Daoy (cell line): ENCODE measurements at places on chromosomes 6 and 20.

DNA sequence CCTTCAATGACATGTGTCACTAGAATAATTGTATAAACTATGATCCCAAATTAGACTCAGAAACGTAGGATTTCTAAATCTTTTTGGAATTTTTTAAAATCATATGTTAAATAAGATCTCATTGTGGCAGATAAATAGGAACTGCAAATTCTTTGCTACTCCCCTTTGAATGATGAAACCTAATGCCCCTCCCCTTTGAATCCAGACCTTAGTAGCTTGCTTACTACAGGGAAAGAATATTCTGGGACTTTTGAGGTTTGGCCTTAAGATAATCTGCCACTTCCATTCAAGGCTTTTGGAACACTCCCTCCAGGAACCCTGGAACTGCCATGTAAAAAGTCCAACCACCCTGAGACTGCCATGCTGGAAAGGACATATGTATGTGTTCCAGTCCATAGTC, 7.1 kb downstream of the TDP2 start:
- DNase-seq: no peak

DNA sequence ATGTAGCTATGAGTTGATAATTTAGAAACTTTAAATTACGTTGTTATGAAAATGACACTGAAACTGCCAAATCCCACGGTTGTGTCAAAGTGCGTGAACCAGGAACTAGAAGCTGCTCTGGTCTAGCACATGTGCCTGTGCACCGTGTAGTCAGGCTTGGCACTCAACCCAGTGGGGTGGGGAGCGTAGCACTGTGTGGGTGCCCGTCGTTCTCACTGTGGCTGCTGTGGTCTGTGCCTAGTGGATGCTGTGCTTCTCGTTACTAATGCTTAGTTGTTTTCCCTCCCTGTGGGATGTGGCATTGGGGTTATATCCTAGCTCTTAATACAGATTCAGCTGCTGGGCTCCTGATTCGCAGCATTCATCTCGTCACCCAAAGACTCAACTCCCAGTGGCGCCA, 46.2 kb upstream of the ADIG start:
- DNase-seq: no peak

GRCh38 chr6:117469791-117470190, 12.7 kb upstream of the DCBLD1 start:
- no peak for DNase-seq

- peak; percentile 92 for DNase-seq
These were observed 33.9 kb downstream of the EDN1 start for GRCh38 chr6:12324099-12324498.

DNA sequence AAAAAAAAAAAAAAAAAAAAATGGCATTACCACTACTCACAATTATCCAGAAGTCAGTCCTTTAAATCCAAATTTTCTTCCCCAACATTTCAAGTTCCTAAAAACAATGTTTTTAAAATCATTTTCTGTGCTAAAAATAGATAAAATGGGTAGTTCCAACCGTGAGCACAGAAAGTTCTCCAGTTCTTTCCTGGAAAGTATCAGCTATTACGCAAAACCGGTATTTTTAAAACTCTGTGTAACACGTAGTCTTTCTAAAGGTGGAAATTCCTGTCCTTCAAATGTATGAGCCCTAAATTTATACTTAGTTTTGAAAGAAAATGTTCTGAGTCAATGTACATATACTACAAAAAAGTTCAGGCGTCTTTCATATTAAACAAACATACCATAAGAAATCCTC, 83.5 kb upstream of the SCAF8 start:
- DNase-seq: no peak

GRCh38 chr6:35512006-35512405, 690 bp downstream of the TULP1 start:
- DNase-seq: no peak
